ENCODE measurements at places on chromosomes 16 and 17.

DNA sequence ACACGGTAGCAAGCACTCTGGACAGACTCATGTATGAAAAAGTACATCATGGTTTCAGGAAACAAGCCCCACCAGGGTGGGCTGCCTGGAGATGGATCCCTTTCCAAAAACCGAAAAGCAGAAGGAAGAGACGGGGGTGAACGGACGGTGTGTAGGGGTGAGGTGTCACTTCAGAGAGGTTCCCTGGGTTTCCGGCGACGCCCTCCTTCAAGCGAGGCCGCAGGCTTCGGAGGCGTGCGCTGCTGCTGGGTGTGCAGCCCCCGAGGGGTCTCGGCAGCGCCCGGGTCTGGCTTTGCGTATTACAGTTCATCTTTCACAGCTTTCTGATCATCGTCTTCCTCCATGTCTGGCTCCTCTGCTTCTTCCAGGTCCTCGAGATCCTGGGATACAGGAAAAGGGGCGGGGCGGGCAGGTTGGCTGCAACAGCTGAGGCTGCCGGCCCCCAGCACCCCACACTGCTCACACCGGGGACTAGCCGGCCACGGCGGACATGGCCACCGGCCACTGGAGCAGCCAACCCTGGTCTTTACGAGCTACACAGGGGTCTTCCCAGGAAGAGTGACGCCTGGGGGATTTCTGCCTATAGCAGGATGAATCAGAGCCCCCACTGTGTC, 9.0 kb upstream of the PPP1R27 start:
- DNase-seq: no peak

GRCh38 chr16:89049484-89050118, 44.1 kb upstream of the ACSF3 start:
- DNase-seq: no peak

DNA sequence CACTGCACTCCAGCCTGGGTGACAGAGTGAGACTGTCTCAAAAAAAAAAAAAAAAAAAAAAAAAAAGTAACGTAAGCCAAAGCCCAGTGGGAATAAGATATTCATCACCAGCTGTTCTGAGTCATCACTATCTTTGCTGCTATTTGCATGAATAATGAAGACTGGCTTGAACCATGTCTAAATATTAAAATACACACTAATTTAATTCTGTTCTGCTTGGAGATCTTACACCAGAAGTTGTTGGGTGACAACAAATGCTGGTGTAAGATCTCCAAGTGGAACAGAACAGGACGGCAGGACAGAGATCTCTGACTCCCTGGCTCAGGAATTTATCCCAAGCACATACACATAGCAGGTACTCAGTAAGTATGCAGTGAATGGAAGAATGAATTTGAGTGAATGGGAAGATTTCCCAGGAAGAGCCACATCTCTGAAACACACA, 19.6 kb downstream of the DNAH17 start:
- DNase-seq: no peak

DNA sequence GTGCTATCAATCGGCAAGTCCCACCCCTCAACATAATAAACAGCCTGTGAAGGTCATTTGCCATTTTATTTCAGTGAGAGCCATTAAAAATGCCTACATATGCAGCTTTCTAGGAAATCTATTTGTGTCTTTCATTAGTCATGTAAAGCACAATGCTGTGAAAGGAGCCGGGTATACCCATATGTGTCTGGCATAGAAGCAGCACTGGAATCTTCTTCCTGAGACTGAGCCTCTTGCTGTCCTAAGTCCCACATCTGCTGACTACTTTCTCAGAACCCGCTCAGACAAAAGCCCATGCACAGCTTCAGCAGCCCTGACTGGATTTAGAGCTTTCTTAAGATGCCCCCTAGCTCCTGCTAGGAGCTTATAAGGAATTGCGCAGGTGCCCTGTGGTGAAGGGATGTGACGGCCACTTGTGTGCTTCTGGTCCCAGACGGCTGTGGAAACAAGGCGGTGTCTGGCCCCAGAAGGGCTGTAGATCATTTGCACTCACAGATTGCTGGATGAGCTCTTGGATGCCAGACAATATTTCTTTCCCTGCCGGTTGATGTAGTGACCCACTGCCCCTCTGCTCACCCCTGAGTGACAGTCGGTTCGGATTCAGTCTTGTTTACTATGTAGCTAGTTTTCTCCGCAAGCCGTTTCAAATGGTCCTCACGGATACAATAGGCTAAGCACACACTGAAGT, 172.2 kb downstream of the ANKFN1 start:
- no peak for DNase-seq

GRCh38 chr17:28812748-28813377, 29.7 kb downstream of the FAM222B start:
- peak; percentile 83 for DNase-seq

DNA sequence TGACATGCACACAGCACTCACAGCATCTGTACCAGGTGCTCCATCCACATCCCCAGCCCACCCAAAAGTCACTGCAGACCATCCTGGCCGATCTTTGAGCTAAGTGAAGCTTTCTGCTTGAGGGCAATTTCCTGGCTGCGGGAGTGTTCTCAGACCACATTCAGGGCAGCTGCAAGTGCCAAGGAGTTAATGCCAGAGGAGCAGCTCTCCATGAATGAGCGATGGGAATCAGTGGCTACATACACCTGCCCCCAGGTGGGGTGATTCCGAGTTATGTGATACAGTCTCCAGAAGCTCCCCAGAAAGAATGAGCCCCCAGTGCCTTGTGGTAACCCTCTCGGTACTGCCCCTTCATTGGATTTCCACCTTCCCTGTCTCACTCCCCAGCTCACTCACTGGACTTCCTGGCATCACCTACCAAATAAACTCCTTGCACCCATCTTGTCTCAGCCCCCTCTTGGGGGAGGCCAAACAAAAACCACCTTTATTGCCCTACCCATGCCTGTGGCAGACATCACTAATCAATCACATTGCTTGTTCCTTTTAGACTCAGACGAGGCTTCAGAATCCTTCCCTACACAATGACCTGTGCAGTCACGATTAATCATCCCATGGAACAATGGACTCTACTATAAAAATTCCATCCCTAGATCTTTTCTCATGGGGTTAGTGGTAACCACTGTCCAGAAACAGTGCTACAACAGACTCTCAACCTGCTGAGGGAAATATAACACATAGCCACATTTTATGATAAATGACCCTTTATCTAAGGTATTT, 121.1 kb downstream of the IRX5 start:
- DNase-seq: no peak

DNA sequence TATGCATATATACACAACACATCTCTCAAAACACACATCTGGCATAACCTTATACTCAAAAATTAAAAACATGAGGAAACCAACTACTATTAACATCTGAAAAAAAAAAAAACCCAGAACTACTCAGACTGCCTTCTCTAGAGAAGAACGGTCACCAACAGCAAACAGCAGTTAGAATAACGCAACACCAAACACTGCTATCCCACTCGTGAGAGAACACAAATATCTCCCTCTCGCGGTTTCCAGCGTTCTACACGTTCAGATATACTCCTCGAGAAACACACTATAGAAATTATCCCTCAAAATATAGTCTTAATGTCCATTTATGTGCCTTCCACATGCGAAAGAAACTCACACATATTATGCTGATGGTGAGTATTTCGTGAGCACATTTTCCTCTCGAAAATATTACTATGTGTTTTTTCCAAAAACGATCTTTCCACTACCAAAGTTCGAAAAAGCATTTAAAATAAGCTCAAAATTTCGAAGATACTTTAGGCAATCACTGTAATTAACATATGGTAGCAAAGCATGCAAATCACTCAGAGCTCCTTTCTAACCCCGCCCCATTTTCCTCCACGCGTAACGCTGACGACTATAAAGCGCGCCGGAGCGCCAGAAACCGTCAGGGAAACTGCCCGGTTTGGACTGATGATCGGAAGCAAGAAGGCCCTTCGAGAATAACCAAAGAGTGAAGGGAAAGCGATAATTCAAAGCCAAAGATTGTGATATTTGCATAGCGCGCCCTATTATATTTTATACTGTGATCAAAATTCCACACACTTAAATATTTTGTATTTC, 60.1 kb downstream of the TEX14 start:
- DNase-seq: peak; percentile 97

DNA sequence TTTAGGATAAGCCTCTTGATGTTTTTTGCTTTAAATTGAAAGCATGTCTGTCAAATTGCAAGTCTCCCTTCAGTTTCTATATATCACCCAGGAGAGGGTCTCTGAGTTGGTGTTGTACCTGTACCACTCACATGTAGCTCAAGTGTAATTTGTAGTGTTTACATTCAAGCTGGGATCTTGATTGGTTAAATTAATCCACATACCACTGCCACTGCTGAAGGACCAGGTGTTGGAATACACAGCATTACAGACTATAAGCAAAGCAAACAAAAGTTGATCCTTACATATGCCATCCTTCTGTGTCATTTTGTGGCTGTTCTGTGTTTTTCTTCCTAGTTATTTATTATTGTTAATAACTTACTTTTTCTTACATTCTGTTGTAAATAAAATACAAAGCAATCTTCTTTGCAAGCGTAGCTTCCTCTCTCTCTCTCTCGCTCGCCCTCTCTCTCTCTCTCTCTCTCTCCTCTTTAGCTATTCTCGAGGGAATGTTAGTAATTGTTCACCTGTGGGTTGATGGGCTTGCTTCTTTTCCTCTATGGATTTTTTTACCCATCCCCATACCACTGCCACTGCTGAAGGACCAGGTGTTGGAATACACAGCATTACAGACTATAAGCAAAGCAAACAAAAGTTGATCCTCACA, 20.8 kb upstream of the NOL11 start:
- peak; percentile 55 for DNase-seq

- peak; percentile 42 for DNase-seq
Observed at GRCh38 chr17:78272181-78272913, 40.9 kb downstream of the TMEM235 start.

DNA sequence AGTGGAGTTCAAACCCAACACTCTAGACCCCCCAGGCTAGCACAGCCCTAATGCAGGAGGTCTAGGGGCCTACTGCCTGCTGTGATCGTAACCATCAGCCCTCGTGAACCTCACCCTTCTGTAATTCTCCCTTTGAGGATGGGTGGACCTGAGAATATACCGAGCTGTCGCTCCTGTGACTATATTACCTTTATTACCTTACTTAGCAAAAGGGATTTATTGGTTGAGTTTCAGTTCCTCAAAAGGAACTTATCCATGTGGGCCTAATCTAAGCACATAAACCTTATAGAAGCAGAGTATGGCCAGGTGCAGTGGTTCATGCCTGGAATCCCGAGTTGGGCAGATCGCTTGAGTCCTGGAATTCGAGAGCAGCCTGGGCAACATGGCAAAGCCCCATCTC, 19.2 kb upstream of the EMP2 start:
- no peak for DNase-seq
